ENCODE measurements at places on chromosomes 5 and 9. TPM values are rescaled to one million over a fixed set of nuclear protein-coding genes. Genes with fewer than 3 reads are reported as not detected.

Gene PCDHA3
- 0.33 TPM for polyA plus RNA-seq

Gene MARCOL
- polyA plus RNA-seq: not detected

Gene DMGDH
- 18.9 TPM for polyA plus RNA-seq

Gene ENTPD2
- 7.3 TPM for polyA plus RNA-seq

DNA sequence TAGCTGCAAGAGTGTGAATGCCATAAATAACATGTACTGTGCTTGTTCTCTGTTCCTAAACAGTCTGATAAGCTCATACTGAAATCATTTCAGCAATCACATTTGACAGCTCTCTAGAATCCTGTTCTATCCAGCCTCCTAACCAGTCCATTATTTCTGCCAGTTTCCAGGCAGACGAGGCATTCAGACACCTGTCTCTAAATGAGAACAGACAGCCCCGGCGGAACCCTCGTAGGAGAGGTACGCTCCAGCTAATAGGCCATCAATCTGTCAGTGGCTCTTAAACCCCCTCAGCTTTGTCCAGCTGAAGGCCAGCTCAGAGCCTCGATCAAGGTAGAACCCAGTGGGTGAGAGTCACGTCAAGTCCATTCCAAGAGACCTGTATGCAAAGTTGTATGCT lies 272.3 kb downstream of the GLIS3 start:
- no peak for DNase-seq

DNA sequence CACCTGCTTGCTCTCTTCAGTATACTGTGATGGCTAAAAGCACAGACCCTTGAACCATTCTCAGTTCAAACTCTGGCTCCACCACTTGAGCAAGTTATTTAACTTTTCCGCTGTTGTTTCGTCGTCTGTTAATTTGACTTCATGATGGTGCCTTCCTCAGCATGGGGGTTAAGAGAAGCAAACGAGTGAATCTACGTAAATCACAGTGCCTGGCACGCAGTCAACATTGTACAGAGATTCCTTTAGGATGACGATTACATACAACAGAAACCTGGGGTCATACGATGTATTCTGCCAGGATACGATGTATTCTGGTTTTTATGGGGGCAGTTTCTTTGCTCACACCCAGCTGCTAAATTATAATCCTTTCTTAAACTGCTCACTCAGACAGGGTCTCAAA lies 515.6 kb downstream of the CCDC171 start:
- DNase-seq: no peak

Gene THOC3
- polyA plus RNA-seq: 78.8 TPM

- DNase-seq: no peak
Measured at GRCh38 chr5:100877274-100877673, 25.8 kb downstream of the ST8SIA4 start.

DNA sequence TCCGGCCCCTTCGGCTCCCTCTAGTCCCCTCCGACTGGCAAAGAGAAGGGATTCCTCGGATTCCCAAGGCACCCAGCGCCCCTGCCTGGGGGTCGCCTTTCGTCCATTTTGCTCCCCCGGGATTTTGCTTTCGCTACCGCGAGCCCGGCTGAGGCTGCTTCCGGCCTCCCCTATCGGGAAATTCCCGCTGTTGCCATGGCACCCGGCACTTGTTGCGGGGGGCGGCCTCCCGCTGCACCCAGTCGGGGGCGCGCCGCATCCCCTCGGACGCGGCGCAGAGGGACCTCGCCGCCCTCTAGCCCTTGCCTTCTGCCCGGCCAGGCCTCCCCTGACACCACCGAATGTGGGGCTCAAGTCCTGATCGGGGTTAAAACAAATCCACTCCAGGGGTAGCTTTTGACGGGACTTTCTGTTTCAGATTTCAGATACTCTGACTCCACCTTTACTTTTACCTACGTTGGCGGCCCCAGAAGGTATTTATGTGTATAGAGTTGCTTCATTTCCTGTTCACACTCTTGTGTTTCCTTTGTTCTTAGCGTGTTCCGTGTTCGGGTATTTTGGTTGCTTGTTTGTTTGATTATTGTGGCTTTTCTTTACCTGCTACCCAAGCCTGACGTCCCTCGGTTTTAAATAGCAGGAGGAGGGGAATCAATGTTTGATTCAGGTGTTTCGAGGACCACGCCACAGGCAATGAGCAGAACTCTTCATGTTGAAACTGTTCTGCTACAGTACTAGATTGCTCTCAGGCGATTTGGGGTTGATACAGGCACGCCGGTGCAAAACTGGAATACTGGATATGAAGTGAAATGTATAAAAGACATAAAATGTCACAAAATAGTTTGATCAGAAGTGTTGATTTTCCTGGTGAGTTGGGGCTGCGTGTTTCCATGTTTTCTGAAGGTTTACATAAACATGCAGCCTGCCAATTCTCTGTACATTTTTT lies 1.5 kb downstream of the PARP8 start:
- peak; percentile 79 for DNase-seq

Gene ASB6
- 19.2 TPM for polyA plus RNA-seq

Gene EIF4E1B
- 0.10 TPM for polyA plus RNA-seq

GRCh38 chr5:139696894-139697658 lies 48.9 kb downstream of the CXXC5 start:
- DNase-seq: peak; percentile 90

DNA sequence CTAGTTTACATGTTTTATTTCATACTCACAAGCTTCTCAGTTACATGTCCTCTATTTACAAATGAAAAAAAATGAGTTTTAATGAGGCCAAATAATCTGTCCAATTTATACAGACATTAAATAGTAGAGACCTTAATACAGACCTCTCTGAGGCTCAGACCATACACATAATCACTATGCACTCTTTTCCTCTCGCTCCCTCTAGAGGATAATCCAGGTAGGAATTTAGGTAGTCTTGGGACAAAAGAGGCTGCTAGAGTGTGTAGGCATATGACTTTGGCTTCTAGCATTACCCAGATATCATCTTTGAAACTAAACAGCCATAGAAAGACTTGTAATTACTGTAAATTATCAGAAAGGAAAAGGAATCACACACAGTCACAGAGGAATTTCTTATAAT lies 444.7 kb downstream of the HINT1 start:
- DNase-seq: peak; percentile 30

GRCh38 chr9:75000835-75001234 lies 27.3 kb downstream of the CARNMT1 start:
- DNase-seq: no peak

- DNase-seq: no peak
Measured at GRCh38 chr5:180133060-180133459, 61.5 kb upstream of the RNF130 start.

Gene GABRA6
- polyA plus RNA-seq: 0.10 TPM

Gene ZDHHC11
- 12.0 TPM for polyA plus RNA-seq

- no peak for DNase-seq
Measured at GRCh38 chr5:31678180-31678579, 39.2 kb downstream of the PDZD2 start.

Gene SPARC
- 2,190 TPM for polyA plus RNA-seq

Gene RNF183
- polyA plus RNA-seq: 6.0 TPM

Gene RPP25L
- 35.0 TPM for polyA plus RNA-seq

DNA sequence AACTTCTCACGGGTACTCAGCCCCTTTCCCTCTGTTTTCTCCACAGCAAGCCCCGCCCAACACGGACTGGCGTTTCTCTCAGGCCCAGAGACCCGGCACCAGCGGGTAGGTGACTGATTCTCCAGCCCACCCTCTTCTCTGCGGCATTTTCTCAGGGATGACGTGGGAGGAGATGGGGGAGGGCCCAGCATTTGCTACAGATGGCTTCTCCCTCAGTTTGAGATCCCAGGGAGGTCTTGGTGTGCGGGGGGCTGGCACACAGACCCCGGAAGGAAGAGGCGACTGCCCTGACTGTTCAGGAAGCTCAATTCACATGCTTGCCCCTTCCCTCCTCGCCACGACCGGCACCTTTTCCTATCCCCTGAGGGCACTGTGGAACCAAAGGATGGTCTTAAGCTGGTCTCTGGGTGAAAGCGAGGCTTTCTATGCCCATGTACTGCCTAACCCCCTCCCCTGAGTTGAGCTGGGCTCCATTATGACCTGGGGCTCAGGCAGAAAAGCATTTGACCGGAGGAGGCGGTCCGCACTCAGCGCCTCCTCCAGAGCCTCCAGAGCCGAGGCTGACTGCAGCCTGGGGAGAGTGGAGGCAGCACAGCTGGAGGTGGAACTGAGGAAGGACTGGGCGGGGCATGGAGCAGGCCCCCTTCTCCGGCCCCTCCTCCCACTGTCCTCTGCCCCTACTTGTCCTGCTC lies 6.0 kb downstream of the PCDHGC5 start:
- no peak for DNase-seq

Gene FAM81B
- polyA plus RNA-seq: 5.4 TPM

GRCh38 chr9:88258601-88259000 lies 120.3 kb upstream of the SPATA31C2 start:
- DNase-seq: peak; percentile 41
